M059J (cell line): ENCODE measurements at places on chromosomes 11 and 22.

- no peak for DNase-seq
These were observed 16.2 kb upstream of the MUC5B start for GRCh38 chr11:1206391-1207271.

- DNase-seq = no peak
These were observed 56.0 kb downstream of the SLC1A2 start for GRCh38 chr11:35363246-35363801.

- DNase-seq = no peak
These were observed 62.7 kb upstream of the FTH1 start for GRCh38 chr11:62030071-62030684.

DNA sequence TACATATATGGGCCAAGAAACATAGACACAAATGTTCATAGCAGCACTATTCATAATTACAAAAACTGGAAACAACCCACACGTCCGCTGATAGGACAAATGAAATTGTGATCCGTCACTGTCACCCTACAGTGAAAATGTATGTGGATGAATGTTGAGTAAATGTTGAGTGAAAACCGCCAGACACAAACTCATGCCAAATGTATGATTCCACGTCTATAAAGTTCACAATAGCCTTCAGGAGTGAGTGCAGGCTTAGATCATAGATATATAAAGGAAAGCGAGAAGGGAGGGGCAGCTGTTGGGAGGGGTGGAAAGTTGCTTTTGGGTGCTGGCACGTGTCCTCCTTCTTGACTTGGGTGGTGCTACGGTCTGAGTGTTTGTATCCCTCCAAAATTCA is 33.6 kb downstream of the DBX1 start:
- no peak for DNase-seq

DNA sequence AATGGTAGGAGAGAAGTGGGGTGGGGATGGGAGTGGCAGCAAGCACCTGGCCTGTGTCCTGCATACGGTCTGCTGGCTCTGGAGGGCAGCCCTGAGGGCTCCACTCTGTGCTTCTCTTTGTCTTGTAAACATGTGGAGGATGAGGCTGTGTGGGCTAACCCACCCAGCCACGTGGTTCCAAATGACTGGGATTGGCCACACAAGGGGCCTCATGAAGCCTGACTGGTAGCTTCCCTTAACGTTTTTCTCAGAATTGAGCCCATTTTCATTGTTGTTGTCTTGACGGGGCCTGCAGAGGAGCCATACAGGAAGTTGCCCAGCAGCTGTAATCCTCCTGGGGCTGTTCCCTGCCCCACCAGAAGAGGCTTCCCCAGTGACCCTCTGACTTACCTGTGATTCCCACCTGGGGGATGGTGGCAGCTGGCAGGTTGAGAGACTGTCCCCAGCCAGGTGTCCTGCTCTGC is 18.0 kb downstream of the DERL3 start:
- no peak for DNase-seq

- no peak for DNase-seq
These were observed 32.1 kb upstream of the BAIAP2L2 start for GRCh38 chr22:38142606-38143005.

GRCh38 chr11:47411884-47412746 is 3.7 kb downstream of the SLC39A13 start:
- peak; percentile 38 for DNase-seq

DNA sequence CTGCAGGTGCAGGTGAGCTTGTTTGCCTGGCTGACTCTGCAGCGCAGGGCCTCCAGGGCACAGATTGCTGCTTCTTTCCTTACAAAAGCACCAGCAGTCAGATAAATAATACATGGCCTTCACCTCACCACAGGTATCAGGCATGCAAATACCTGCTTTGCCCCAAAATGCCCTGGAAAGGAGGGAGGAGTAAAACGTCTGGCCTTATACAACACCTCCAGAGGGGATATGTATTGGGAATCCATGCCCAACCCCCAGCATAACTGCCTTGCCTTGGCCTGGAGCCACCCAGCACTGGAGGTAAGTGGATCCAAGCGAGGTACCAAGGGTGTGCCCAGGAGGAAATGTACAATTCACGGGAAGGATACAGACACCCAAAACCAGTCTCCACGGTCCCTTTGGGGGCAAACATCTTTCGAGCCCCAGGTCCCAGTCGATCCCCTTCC is 860 bp downstream of the TMEM184B start:
- DNase-seq = no peak

DNA sequence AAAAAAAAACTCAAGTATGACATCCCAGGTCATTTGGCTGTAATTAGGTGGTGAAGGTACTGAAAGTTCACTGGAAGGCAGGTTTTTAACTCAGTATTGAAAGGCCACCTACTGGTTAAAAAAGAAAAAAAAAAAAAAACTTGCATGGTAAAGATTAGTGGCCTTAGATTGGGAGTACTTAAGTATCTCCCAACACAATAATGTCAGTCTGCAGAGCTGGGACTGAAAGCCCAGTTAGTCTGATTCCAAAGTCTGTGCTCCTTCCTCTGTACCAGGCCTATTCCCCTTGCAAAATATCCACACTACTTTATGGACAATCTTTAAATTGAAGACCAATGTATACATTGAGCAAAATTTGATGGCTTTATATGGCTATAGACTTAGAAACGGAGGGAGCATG is 85.5 kb downstream of the NOX4 start:
- DNase-seq = peak; percentile 34

GRCh38 chr11:134730101-134730500 is 318.1 kb upstream of the B3GAT1 start:
- DNase-seq = no peak

- DNase-seq = no peak
These were observed at the start of gene BRSK2 for GRCh38 chr11:1389932-1390568. TSS of gene BRSK2 (plus strand) at chr11:1389934. CDS start at chr11:1390285, 351 bp downstream.

DNA sequence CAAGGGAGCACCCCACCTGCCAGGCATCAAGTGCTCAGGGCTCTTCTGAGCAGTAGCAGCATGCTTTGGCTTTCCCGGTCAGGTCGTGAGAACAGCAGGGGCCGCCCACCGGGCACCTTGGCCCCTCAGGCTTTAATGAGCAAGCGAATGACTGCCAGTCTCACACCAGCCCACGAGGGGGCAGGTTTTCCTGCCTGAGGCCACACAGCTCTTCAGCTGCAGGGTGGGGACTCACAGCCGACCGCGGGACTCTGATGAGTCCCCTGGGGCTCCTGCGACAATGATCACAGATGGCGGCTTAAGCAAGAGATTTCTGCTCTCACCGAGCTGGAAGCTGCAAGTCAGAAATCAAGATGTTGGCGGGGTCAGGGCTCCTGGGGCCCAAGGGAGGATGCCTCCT is 14.3 kb upstream of the FGF19 start:
- DNase-seq = no peak

GRCh38 chr22:39183991-39184585 is 31.6 kb upstream of the CBX7 start:
- DNase-seq = no peak

DNA sequence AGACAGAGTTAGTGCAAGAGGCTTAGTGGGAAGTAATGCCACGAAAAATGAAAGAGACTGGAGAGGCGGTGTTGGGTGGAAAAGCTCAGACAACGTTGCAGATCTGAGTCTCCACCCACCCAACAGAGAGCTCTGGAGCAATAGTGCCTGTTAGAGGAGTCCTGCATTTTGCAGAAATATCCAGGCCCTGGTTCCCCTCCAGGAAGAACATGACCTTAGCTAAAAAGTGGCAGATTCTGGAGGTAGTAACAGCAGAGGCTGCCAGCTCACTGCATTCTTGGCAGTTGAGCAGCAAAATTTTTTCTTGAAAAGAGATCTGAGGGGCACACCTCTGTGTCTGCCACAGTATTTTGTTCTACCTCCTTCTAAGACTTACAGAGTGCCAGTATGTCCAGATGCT is 27.7 kb upstream of the BIRC3 start:
- no peak for DNase-seq

GRCh38 chr22:45425101-45425500 is 11.6 kb downstream of the RIBC2 start:
- no peak for DNase-seq

DNA sequence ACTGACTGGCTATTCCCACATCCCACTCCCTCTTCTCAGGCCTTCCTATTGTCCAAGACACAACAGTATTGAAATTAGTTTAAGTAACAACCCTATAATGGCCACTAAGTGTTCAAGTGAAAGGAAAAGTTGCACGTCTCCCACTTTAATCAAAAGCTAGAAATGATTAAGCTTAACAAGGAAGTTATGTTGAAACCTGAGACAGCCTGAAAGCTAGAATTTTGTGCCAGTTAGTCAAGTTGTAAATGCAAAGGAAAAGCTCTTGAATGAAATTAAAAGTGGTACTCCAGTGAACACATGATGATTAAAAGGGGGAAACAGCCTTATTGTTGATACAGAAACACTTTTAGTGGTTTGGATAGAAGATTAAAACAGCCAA is 332.7 kb downstream of the CASP12 start:
- no peak for DNase-seq

DNA sequence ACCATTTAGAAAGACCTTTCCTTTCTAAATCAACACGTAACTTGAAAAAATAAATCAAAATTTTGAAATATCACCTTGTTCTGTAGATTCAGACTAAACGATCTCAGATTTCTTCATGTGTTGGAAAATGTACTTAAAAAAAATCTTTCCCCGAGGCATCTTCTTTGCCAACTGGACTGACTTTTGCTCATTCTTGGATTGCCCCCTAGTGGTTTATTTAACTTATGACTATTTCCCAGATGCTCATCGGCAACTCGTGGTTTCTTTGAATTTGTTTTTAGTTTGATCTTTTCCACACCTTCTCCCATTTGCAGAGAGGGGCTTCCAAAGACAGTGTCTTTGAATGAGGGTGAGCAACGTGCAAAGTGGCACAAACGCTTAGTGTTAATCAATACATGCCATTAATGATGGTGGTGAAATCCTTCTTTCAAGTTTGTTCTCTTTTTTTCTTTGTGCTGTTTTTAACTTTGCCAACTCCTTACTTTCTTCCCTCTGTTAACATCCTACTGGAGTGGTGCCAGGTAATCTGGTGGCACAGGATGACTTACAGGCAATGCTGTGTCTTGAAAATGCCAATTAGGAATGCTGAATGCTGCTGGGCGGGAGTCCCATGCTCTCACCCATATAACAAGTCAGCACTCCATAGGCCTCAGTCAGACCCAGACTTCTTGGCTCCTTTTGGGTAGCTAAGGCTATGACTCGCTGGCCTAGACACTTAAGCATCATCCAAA is 18.3 kb downstream of the PRSS23 start:
- DNase-seq = peak; percentile 82

- no peak for DNase-seq
These were observed 16.2 kb downstream of the YPEL4 start for GRCh38 chr11:57633394-57634070.

- no peak for DNase-seq
These were observed 21.3 kb downstream of the TNKS1BP1 start for GRCh38 chr11:57303280-57303989.

- no peak for DNase-seq
These were observed 854.3 kb downstream of the KCNA4 start for GRCh38 chr11:29162491-29162890.

- no peak for DNase-seq
These were observed 8.2 kb downstream of the MS4A15 start for GRCh38 chr11:60764879-60765278.

- no peak for DNase-seq
These were observed 94.5 kb upstream of the FGF3 start for GRCh38 chr11:69913591-69914285.

- peak; percentile 84 for DNase-seq
These were observed 1.1 kb upstream of the EXT2 start for GRCh38 chr11:44094260-44094868.

DNA sequence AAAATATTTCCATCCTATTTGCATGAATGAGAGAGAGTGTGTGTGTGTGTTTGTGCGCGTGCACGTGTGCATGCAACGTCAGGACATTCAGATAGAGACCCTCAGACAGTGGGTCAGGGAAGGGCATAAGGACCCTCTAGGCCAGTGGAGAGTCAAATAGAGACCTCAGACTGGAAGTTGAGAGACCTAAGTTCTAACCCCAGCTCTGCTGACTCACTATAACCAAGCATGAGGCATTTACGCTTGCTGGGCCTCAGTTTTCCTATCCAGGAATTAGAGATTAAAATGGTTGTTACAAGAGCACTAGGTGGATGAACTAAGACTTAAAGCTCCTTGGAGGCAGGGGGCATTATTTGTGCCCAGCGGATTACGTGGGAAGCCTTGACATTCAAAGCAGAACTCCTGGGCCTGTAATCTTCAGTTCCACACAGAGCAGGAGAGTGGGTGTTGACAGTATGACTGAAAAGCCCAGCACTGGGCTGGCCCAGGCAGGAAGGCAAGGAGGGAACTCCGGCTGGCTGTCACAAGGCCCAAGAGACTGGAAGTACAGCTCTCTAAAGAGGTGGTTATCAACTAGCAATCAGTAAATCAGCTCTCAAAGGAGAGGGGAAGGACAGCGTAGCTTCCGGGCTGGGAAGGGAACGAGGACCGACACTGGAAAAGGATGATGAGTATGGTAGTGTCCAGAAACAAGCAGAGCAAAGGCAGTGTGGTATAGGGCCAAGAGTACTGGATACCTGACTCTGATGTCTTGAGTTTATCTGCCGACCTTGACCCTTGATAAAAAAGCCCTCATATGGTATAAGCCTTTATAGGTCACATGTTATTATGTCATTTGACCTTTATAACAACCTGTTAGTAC is 9.2 kb downstream of the RHOG start:
- no peak for DNase-seq

GRCh38 chr22:39856588-39856987 is 37.0 kb downstream of the ENTHD1 start:
- no peak for DNase-seq

- no peak for DNase-seq
These were observed 150.2 kb upstream of the B3GAT1 start for GRCh38 chr11:134562196-134562595.

DNA sequence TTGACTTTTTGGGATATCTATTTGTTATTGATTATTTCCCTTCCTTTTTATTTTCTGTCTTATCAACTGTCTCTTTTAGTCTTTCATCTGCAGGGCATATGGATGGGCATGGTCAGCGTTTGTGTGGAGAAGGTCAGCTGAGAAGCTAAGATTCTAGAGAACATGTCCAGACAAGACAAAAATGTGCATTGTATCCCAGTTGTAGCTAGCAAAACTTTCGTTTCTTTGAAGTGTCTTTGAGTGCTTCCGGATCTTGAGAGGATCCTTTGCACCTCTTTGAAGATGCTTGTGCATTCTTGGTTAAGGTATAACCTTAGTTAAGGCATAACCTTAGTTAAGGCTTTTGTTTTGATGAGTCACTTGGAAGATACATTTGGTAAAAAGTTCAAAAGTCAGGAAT is 329.9 kb upstream of the LRRC4C start:
- no peak for DNase-seq

- peak; percentile 42 for DNase-seq
These were observed 11.0 kb upstream of the NRIP3 start for GRCh38 chr11:9014826-9015225.

DNA sequence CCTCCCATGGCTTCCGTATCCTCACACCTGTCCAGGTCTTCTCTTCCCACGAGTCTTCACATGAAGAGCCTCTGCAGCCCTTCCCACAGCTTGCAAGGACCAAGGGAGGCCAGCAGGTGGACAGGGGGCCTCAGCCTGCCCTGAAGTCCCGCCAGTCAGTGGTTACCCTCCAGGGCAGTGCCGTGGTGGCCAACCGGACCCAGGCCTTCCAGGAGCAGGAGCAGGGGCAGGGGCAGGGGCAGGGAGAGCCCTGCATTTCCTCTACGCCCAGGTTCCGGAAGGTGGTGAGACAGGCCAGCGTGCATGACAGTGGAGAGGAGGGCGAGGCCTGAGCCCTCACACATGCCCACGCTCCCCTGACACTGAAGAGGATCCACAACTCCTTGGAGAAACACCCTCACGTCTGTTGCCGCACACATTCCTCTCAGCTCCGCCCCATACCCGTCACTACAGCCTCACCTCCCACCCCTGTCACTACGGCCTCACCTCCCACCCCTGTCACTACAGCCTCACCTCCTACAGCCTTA is 8.3 kb downstream of the SSH3 start:
- no peak for DNase-seq
